ENCODE measurements at places on chromosomes 13 and 19. TPM values are rescaled to one million over a fixed set of nuclear protein-coding genes. Genes with fewer than 3 reads are reported as not detected.

Gene ZNF530
- 3.6 TPM for total RNA-seq

Gene SIGLEC11
- not detected for total RNA-seq

Gene PEX11G
- not detected for total RNA-seq

Gene GNG8
- not detected for total RNA-seq

Gene TMPRSS9
- total RNA-seq: not detected

Gene TSC22D1
- total RNA-seq: 23.6 TPM

Gene LILRA5
- total RNA-seq: 0.44 TPM

- no peak for DNase-seq
Measured at GRCh38 chr19:32771596-32771995, 52.0 kb downstream of the TDRD12 start.

DNA sequence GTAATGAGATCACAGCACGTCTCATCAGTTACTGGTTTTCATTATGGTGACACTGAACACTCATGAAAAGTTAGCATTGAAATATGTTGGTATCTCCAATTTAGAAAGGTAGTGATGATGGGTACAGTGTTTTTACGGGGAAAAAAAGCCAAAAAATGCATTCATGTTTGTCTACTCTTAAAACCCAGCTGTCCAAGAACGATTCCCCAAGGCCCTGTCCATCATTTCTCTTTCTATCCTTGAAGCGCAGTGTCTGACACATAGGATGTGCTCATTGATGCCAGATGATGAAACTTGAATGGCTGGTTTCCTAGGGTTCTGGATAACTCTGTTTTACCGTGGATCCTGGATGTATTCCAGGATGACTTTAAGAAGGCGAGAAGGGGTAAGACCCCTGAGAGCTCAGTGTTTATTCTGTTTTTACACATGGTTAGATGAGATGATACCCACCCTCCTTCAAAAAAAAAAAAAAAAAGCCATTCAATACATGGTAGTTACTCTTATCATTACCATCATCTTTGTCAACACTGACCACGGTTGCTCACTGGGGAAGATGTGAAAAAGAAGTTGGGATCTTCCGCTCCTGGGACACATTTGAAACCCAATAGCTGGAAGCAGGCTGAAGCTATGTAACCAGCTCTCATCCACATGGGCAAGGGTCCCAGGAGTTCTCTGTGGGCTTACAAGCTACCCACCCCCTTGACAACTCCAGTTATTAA lies 22.5 kb downstream of the SERP2 start:
- DNase-seq: no peak

DNA sequence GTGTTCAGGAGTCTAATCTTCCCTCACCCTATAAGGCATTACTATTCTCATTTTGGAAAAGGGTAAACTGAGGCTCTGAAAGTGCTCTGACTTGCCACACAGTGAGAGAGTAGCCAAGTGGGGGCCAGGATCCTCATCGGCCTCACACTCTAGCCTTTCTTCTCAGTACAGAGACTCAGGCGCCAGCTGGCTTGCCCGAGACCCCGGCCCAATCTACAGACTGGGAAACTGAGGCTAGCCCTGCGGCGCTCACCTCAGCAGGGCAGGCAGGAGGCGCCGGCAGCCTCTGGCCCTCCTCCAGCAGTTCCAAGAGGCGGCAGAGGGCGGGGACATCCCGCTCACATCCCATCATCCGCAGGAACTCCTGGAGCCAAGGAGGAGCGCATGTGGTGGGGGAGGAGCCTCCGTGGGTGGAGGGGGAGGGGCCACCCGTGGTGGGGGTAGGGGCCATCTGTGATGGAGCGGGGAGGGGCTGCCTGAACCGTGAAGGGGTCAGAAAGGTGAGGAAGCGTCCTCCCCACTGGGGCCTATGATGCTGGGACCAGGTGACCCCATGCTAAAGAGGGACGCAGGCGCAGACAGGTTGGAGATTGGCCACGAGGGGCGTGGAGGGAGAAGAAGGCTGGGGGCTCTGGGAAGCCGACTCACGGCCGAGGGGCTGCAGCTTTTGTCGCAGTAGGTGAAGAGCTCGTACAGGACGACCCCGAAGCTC lies 8.7 kb upstream of the INSL3 start:
- DNase-seq: no peak

GRCh38 chr19:46946611-46947238 lies 72.9 kb upstream of the NPAS1 start:
- DNase-seq: no peak

GRCh38 chr13:72552731-72553130 lies 174.7 kb downstream of the MZT1 start:
- DNase-seq: no peak

GRCh38 chr13:40652588-40652940 lies 13.9 kb downstream of the FOXO1 start:
- DNase-seq: no peak

DNA sequence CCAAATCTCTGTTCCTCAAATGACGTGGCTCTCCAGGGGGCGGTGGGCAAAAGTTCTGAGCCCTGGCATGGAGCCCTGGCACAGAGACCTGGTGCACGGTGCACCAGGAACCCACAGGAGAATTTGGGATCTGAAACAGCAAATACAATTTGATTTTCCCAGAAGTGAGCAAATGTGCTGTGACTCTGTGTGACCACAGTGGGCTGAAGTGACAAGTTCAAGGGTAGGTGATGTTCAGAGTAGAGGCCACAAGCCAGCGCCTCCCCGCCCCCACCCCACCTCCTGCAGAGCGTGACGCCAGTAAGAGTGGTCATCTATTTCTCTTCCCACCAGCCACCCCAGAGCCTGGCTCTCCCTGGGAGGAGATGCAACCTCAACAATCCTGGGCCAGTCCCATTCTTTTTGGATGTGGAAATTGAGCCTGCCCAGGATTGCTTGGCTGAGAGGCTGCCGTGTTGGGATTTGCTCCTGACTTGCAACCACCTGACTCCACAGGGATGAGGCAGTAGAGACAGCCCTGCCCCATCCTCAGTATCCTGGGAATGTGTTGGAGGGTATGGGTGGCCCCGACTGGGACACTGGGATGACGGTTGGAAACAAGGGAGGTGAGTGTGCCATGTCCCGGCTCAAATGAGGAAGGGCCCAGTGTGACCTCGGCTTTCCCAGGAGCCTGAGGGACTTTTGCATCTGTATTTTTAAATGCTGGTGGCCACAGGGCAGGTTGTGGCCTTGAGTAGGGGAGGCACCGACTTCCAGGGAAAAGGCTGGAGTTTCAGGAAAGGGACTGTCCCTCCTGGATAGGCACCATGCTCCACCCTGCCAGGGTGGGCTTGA lies 11.1 kb upstream of the BCL3 start:
- DNase-seq: no peak

DNA sequence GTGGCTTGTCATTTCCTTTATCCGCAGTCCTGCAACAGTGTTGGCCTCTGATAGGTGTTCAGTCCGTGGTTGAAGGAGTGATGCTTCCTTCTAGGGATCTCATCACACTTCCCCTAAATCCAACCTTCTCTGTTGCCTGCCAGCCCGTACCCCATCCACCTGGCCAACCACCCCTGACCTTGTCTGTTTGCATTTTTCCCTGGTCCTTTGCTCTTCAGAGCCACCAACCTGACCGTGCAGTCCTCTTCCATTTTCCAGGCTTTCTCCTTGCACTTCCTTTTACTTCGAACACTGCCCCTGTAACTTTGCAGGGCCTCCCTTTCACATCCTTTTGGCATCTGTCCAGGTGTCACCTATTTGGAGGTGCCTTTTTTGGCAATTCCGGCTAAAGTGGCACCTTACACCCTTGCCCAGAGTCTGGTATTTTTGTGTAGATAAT lies 696 bp downstream of the ZNF460 start:
- DNase-seq: peak; percentile 17

- no peak for DNase-seq
Measured at GRCh38 chr19:38846097-38846496, 3.7 kb downstream of the HNRNPL start.

- peak; percentile 39 for DNase-seq
Measured at GRCh38 chr19:41821003-41821735, 23.3 kb downstream of the LYPD4 start.

DNA sequence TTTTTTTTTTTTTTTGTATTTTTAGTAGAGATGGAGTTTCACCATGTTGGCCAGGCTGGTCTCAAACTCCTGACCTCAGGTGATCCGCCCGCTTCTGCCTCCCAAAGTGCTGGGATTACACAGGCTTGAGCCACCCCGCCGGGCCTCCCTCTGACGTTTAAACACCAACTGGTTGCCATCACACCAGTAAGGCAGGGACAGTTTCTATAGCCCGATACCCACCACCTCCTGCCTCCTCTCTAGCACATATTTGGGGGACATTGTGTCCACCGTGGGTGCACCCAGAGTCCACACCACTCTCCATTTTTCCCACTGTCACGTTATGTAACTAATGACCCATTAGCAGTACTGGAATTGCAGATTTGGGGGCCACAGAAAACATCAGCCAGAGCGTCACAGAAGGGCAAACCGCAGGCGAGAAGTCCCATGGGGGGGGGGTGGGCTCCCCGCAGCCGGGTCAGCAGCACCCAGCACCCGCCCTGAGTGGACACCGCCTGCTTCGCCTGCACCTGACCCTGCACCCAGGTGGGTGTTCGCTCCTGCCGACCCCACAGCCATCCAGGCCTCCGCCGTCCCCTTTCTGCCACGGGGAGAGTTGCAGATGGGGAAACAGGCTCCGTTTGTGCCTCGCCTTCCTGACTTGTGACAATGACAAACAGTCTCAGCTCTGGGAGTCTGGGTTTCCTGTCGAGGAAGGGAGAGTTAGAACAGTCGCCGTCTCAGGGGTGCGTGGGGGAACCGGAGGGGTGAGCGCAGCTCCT lies 3.6 kb downstream of the ONECUT3 start:
- DNase-seq: no peak

- no peak for DNase-seq
Measured at GRCh38 chr13:113327391-113327765, 30.3 kb downstream of the LAMP1 start.

DNA sequence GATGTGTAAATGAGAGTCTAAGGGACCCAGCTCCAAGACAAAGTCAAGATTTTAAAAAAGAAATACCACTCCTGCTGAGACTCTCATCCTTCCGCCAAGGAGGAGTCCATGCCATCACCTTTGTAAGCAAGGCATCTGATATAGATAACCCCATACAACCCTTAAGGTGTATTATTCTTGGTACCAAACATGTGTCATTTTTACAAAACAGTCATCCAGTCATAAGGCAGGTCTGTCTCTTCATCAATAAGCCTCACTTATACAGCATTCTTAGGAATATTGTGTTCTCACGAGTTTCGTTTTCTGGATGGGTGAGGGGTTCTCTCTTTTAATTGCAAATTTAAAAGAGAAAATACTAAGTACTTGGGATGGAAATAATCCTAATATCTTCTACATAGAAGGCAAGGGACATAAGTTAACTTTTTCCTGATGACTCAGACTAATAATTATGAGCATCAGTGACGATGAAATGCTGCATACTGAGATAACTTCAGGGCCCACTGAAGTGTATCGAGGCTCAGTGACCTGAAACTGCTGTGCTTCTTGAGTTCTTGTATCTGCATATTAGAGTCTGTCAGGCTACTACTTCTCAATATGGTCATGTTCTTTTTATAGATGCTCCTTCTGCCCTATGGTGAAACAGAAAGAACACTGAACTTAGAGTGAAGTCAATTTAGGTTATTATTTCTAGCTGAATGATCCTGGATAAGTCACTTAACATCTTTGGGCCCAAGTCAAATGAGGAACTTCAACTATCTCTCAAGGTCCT lies 166.6 kb downstream of the KLF12 start:
- no peak for DNase-seq

DNA sequence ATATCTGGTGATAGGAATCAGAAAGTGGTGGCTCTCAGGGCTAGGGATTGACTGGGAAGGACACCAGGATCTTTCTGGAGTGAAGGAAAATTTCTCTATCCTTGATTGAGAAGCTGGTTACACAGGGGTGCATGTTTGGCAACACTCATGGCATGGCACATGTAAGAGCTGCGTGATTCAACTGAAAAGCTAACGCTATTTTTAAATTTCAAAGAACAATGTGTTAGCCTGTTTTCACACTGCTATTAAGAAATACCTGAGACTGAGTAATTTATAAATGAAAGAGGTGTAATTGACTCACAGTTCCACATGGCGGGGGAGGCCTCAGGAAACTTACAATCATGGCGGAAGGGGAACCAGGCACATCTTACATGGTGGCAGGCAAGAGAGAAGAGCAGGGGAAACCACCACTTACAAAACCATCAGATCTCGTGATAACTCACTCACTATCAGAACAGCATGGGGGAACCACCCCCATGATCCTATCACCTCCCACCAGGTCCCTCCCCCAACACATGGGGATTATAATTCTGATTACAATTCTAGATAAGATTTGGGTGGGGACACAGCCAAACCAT lies 7.4 kb downstream of the SIGLEC8 start:
- DNase-seq: no peak

DNA sequence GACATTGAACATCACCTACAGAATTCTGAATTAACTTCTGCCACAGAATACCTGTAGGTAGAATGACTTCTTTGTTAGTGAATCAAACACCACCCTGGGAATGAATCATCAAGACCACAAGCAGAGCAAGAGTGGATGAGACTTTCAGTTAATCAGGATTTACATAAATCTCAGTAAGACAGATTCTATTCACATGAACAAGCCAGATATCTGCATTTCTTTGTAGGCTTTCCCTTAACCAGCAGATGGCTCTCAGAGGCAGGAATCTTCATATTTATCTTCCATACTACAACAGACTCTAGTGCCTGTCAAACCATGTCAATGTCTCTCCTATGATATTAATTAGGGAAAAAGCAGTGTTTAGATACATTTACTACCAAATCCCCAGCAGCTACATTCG lies 412.1 kb downstream of the KLF12 start:
- DNase-seq: no peak

DNA sequence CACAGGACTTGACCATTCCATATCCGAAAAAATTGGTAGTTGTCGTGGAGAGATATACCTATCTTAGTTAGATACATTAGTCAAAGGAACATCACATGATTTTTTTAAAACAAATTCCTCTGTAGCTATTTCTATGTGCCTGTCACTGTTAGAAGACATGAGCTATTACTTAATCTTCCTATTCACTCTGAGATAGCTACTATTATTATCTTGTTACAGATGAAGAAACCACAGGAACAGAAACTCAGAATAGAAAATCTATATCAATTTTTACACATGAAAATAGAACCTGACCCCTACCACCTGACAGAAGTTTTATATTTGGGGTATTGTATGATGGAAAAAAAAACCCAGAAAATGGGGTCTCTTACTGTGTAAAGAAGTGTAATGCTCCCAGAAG lies 68.9 kb upstream of the TDRD3 start:
- no peak for DNase-seq

DNA sequence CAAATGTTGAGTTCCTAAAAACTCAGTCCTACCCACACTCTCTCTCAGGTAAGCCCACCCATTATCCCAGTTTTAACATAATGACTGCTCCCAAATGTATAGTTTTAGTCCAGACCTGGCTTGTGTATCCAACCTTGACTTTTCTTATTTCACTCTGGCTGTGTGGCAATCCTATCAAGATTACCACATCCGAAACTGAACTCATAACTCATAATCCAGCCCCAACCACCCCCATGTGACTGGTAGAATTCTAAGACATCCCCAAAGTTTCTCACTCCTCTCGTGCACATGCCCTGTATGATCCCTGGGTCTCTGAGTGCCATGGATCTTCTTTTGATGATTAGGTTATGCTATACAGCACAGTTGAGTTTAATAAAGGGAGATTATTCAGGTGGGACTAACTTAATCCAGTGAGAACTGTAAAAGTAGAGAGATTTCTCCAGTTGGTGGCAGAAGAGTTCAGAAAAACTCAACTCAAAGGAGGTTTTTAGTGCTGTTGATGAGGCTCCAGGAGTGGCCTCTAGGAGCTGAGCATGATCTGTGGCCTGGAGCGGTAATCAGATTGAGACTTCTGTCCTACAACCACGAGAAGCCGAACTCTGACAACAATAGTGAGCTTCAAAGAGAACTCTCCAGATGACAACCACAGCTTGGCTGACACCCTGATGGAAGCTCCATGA lies 413.4 kb downstream of the ZNF536 start:
- no peak for DNase-seq

GRCh38 chr19:3981373-3981735 lies 3.9 kb downstream of the EEF2 start:
- no peak for DNase-seq
